ENCODE measurements at places on chromosomes 12 and 14.

GRCh38 chr14:103492156-103492925 lies 30.3 kb downstream of the CKB start:
- no peak for DNase-seq

DNA sequence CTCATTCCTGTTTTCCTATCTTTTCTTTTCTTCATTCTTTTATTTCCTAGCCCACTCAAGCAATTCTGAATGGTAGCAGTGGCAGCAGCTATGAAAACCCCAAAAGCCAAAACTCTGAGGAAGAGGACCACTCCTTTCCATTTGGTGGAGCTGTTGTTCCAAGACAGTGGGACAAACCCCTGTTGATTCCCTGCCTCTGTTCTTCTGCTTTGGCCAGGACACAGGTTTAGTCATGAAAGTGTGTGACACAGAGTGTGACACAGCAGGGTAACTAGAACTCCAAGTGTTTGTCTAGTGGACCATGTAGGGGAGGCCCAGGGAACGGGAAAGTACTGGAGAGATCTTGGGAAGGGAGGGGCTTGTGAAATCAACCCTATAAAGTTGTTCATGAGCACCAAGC lies 71.1 kb downstream of the PTCSC3 start:
- DNase-seq: peak; percentile 65

- DNase-seq: no peak
Observed at GRCh38 chr14:33127531-33127930, 188.9 kb downstream of the NPAS3 start.

DNA sequence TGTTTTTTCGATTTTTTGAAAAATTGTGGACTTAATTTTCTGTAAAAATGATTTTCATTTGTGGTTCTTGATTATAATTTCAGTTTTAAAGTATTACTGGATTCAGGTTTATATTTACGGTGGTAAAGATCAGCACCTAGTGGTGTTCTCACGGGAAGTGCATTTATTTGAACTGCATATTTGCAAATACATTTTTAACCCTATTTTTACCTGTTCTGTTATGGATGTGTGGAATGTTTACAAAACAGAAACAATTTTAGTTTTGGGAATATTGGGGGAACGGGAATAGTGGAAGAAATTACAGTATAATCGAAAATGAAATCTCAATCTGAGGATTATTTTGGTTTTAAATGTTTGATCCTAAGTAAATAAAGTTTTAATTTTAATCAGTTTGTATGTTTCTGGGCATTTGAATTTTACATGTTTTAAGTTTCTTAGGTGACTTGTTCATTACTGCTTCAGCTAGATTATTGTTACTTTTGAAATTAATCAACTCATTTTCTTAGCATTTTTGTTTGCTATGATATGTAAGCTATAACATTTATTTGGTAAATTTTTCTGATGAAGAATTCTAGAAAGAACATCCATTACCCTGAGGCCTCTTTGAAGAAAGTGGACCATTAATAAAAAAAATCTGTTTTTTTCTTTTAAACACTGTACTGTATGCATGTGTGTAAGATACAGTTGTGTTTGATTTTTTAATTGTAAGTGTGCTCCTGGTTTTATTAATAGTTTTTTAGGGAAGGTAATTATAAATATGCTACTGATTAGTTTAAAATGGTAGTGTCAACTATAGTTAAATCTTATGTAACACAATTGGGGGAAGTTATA lies 942 bp downstream of the ATF7IP start:
- no peak for DNase-seq

DNA sequence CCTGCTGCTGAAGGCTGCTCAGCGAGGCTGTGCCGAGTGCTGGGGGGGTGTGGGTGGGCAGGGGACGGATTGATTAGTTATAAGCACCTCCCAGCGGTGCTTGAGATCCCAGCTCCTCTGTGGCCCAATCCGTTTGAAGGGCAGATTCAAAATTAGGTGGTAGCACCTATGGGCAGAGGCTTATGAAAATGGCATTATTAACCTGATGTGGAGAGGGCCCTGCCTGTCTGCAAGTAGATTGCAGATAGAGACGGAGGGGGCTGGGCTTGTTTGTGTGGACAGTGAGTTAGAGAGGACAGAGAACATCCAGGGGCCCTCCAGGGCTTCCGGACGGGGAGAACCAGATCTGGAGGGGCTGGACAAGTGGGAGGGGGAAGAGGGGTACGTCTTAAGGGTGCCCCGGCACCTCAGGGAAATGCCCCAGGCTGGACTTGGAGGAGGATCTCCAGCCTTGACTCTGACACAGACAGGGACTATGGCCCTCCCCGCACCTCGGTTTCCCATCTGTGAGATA lies at the start of gene RTL1:
Gene RTL1, minus strand, starts transcription at position 51 of the 514 bp plus-strand sequence. CDS start 18,934 bp downstream, outside the sequence.
- no peak for DNase-seq

DNA sequence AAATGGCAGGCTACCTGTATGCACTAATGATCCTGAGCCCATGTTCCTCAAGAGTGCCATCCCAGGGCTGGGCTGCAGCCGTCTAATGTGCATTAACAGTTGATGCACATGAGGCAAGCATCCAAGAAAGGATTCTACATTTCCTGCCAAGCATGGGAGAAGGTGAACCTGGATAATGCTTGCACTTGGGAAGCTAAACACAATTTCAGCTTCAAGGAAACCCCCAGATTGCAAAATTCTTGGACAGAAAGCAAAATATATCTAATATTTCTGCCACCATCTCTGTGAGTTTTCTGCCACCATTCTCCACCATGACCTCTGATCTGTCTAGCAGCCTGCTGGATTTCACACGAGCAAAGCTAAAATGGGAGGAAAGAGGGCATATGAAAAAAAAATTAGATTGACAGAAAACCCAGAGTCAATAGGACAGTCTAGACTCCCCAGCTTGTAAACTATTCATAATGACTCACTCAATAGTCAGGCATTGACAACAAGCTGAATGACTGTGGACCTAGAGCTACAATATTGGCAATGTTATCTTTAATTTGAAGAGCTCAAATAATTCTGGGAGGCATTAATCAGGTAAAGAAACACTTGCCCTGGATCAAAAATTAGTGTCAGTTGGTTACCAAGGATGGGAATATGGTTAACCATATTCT lies 91.9 kb upstream of the BCL2L14 start:
- no peak for DNase-seq

DNA sequence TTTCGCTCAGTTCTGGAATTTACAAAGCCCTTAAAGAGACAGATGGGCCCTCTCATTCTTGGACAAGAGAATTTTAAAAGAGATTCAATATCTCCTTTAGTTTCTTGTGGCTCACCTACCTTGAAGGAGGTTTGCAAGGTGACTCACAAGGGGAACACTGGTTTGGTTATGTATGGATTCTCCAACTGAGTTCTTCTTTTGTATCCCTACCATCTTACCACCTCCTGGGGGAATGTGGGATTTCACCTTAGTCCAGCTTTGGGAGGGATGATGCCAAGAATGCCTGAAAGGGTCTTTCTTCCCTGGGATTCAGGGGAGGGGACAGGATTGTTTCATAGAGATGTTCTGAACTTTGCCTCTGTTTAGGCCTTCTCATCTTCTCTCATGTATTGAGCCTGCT lies 3.7 kb downstream of the PPP4R4 start:
- no peak for DNase-seq

DNA sequence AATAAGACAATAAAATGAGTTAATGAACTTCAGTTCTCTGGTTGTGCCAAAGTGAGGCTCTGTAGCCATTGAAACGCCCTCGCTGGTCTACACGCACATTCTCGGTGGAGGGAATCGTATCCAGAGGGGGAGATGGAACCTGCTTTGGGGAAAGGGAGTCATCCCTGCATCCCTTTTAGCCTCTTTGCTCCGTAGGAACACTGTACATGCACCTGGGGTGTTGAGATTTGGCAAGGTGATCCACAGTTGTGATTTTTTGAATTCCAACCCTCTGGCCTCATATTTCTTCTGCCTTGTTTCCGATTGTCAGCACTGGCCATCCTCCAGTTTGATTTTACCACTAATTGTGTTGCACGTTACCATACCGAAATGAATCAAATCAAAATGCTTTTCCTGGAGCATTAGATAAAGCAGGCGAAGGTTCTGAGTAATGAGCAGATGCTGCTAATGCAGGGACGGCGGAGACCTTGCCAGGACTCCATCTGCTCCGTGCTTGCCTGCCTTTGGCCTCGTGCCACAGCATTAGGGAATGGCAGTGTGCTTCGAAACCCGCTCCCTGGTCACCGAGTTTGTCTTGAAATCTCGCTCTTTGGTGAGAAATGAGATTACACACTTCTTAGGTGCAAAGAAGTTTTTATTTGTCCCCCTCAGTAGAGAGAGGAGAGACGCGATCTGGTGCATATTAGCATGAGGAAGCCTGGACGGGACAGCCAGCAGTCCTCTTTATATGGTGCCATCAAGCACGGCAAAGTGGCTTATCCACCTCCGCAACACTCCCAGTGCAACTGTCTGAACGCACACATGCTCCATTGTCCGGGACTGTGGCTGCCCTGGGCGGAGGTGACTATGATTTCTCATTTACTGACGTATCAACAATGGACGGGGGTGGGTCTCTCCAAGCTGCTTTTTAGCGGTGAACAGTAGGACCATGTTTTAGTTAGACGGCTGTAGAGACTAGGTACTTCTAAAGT lies 59.1 kb downstream of the FBXW8 start:
- DNase-seq: peak; percentile 67

GRCh38 chr12:3363608-3364007 lies 127.4 kb upstream of the PRMT8 start:
- DNase-seq: no peak

- DNase-seq: no peak
Observed at GRCh38 chr12:91140026-91140931, 29.0 kb upstream of the LUM start.

GRCh38 chr12:13135371-13136178 lies 32.1 kb upstream of the GSG1 start:
- DNase-seq: no peak

GRCh38 chr12:52349196-52349595 lies 18.1 kb downstream of the KRT85 start:
- DNase-seq: no peak
